Colonic mucosa (tissue), 4 donors: ENCODE measurements at places on chromosomes 4 and X. TPM values are rescaled to one million over a fixed set of nuclear protein-coding genes. Genes with fewer than 3 reads are reported as not detected.

DNA sequence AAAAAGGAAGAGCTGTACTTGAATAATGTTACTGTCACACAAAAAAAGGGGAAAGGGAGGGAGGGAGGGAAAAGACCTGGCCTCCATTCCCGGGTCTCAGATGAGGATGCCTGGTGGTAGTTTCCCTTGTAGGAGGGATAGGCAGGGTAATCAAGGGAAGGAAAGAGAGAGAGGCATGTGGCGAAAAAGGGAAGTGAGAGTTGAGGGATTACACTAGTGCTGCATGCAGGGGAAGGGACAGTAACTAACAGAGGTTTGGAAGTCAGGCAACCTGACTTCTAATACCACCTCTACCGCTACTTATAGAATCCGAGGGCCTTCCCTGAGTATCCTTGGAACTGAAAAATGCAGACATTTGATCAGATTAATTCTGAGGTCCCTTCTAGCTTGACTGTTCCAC, 821.7 kb upstream of the FTHL17 start:
- no peak for DNase-seq
- H3K27me3 ChIP-seq: no peaks in the 10 kb centered on the region
- no peak overlapping the region for H3K27ac ChIP-seq
- H3K4me1 ChIP-seq: no peaks in the 10 kb centered on the region
- H3K36me3 ChIP-seq: no peaks in the 10 kb centered on the region

DNA sequence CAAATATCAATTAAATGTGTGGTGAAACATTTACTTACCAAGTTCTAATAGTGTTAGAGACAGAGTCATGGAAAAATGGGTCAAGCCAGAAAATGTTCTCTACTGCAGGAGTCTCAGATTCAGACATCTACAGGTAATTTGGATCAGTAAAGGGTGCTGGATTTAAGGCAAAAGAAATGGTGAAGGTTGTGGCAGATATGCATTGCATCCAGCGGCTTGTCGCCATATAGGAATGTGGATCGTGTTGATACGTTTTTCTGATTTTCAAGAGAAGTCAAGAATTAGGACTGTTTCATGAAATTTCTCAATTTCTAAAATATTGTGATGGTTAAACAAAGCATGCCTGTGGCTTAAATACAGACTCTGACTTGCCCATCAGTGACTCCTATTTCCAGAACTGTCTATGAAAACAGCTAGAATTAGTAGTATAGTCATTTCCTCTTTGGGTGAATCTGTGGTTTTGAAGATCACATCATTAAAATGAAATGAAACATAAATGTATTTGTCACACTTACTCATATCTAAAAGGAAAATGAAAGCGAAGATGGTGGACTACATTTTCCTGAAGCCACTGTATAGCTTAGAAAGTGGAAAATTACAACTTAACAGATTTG, 110.1 kb upstream of the VEGFC start:
- DNase-seq: no peak
- H3K4me3 ChIP-seq: no peak overlapping the region
- no peaks in the 10 kb centered on the region for H3K36me3 ChIP-seq
- H3K27ac ChIP-seq: no peak overlapping the region

- peak overlapping the region; percentile 84 for H3K27ac ChIP-seq
- H3K4me3 ChIP-seq: peak overlapping the region; percentile 87
- no peaks in the 10 kb centered on the region for H3K4me1 ChIP-seq
- peak; percentile 29 for DNase-seq
Observed at GRCh38 chr4:148445860-148446330, 3.7 kb upstream of the NR3C2 start.

- peaks cover 4% of the 10 kb centered on the region for H3K4me1 ChIP-seq
- H3K27ac ChIP-seq: no peak overlapping the region
- H3K27me3 ChIP-seq: no peaks in the 10 kb centered on the region
- no peaks in the 10 kb centered on the region for H3K36me3 ChIP-seq
- H3K4me3 ChIP-seq: no peak overlapping the region
- no peak for DNase-seq
Observed at GRCh38 chr4:75036046-75036830, 103.3 kb downstream of the PARM1 start.

DNA sequence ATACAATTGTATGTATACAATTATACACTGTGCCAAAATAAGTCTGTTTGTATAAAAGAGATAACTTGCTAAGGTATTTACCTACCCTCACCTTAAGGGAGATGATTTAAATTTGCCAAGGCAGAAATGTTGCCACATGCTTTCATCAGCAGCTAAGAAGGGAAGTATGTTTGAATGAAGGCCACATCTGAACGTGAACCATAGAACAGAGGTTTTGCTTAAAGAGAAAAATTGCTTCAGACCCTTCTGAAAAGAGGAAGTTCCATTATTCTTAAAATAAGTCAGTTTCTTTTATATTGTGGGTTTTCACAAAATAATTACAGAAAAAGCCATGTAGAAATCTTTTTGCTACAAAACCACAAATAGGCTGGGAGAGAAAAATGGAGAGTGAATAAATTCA, 621.5 kb upstream of the HTR2C start:
- H3K27me3 ChIP-seq: no peaks in the 10 kb centered on the region
- H3K27ac ChIP-seq: no peak overlapping the region
- DNase-seq: no peak
- H3K36me3 ChIP-seq: no peaks in the 10 kb centered on the region
- no peaks in the 10 kb centered on the region for H3K4me1 ChIP-seq

DNA sequence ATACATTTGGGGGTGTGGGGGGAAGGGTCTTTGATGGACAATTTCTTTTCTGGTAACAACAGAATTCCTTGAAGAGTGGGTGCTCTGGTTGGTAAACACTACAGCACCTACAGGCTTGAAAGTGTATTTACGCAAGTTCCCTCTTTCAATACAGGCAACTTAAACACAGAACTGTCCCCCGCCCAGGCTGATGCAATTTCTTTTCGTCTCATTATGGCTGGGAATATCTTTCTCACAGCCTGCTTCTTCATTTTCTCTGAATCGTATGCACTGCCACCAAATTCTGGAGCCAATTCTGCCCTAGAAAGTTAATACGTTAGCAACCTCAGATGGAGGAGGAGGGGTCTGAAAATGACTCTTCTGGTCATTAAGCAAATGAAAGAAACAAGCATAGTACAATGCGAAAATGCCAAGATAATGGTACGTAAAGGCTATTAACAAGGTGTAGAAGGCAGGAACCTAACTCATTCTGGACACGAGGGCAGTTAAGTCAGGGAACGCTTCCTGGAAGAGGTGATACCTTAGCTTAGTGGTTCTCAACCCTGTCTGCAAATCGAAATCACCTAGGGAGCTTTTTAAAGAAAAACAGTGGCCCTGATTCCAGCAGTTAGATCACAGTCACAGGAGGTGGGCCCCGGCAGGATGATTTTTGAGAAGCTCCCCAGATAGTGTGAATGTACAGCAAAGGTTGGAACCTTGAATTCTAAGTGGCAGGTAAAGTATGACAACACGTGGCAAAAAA, 1.0 kb downstream of the AGA start:
- H3K27me3 ChIP-seq: no peaks in the 10 kb centered on the region
- peak; percentile 22 for DNase-seq
- peak overlapping the region; percentile 91 for H3K27ac ChIP-seq

DNA sequence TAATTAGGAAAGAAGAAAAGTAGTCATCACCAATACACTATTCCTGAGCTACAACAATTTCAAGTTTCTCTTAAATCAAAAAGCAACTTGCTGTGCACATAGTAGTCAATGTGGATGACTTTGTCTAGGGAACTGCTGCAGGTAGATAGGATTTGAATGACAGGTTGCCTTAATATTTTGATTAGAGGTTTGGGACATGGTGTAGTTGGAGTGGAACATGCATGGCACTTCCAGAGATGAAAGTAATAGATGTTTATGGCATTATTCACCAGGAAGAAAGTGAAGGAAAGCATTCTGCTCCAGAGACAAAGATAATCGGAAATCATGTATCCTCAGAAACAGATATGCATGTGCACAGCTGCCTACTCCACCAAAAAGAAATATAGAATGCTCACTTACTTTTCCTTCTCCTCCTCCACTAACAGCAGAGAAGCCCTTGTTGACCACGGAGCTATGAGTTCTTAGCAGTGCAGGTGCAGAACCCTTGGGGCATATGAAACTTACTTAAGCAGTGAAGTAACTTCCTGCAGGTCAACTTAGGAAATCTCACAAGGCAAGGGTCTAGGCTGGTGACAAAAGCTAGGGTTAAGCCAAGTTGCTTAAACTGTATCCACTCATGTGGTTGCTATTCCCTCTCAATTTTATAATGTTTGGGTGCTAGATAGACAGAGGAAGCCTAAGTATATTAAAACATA, 390.8 kb downstream of the HNRNPD start:
- no peak overlapping the region for H3K27ac ChIP-seq
- no peaks in the 10 kb centered on the region for H3K36me3 ChIP-seq
- no peaks in the 10 kb centered on the region for H3K4me1 ChIP-seq
- H3K27me3 ChIP-seq: no peaks in the 10 kb centered on the region
- DNase-seq: no peak
- no peak overlapping the region for H3K4me3 ChIP-seq

The KCND1 gene
- total RNA-seq: 1.0 TPM

DNA sequence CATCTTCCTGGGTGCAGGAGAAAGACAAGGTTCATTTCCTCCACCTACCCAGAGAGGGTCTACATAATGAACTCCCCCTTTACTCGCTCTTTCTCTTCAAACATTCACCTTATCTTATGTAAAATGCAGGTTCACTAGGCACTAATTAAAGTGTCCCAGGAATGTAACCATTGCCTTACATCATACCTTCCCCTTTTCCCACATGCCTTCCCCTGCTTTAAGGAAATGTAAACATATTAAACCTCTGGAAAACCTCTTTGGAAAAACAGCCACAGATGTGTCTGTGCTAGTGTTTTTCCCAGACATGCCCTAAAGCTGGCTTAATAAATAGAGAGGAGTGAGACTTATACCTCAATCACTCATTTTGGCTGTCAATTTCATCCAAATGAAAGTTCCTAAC, 15.8 kb downstream of the TBC1D9 start:
- no peak for DNase-seq
- no peak overlapping the region for H3K4me3 ChIP-seq
- H3K36me3 ChIP-seq: no peaks in the 10 kb centered on the region
- no peaks in the 10 kb centered on the region for H3K27me3 ChIP-seq
- H3K27ac ChIP-seq: no peak overlapping the region
- H3K4me1 ChIP-seq: no peaks in the 10 kb centered on the region
